ENCODE measurements at places on chromosomes 11 and 22.

DNA sequence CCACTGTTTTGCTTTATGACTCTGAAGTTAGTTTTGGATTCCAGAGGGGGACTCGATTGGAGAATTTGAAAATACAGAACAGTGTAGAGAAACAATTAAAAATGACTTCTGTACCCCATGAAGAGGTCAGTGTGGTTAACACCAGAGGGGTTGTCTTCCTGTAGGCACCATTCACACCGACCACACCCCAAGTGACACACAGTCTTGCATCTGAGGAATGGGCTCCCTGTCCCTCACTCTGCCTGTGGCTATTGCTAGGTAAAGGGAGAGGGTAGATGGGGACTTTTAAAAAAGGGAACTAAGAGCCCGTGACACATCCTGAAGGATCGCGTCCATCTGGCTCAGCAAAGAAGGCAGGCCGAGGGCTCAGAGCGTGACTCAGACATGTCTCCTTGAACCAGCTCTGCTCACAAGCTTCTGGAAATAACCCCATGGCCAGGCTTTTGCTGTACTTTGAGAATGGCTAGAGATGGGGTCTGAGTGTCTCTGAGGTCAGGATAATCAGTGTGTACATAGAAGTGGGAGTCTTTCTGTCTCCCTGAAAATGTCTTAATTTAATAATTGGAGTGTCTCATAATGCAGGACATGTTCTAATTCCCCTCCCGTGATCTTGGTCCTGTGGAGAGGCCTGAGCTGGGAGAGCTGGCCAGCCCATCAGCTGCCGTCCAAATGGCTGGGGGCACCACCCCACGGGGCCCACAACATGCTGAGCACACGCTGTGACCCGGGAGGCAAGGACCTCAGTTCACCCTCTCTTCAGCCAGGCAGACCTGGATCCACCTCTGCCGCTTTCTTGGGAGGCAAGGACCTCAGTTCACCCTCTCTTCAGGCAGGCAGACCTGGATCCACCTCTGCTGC lies 39.3 kb downstream of the SGSM1 start:
- no peak for DNase-seq

GRCh38 chr11:15099267-15099666 lies 15.5 kb upstream of the INSC start:
- DNase-seq, result no peak

DNA sequence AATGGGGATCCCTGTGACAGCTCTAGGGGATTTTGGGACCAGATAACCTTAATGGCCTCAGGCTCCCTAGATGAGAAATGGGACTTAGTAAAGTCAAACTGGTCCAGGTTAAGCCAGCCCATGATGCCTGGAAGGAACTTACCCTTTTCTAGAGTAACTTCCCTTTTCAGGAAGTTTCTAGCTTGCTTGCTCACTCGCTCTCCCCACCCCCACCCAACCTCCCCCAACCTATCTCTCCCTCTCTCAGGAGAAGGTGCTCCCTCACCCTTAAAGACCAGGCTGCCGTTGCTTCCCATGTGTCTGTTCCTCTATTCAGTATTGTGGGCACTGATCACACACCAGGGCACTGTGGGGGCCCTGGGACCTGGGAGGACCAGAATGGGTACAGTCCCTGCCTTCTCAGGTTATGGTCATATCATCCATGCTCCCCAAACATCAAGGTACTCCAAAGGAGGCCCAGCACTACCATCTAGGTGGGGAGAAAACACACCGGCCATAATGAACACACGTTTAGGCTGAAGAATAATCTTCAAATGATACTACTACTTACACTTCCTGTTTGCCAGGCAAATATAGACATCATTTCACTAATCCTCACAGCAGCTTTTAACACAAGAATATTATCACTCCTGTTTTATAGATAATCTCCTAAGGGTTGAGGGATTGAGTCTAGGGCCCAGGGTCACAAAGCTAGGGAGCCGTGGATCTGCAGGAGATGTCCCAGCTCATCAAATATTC lies 18.2 kb downstream of the KCNQ1OT1 start:
- DNase-seq, result no peak

- DNase-seq, result no peak
Observed at GRCh38 chr11:98616098-98616655, 404.6 kb upstream of the CNTN5 start.

DNA sequence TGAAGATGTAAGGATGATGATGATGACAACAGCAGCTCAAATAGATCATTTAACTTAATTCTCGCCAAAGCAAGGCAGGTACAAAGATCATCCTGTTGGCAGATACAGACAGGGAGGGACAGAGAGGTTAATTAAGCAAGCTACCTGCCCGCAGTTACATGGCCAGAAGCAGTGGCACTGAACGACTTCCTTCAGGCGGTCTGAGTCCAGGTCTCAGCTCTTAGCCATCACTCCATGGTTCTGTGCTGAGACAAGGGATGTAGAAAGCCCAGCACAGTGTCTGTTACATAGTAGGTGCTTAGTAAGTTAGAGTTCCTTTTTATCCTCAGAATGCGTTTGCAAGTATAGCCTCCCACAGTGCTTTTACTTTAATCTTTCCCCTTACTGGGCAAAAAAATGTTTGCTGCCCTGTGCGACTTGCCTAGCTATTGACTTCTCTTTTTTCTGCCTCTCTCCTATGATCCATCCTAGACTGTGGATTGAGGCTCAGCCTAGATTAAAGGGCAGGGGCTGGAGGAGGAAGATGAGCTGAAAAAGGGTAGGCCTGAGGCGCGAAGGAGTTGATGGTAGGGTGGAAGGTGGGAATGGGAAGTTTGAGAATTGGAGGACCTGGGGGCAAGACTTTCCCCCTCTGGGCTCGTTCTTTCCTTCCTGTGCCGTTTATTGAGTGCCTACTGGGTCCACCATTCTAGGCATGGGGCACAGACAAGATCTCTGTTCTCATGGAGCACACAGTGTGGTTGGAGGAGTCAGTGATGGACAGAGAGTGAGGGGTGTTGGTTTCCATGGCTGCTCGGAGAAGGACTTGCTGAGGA lies 108.2 kb upstream of the OR4B1 start:
- DNase-seq, result no peak

- DNase-seq, result no peak
Observed at GRCh38 chr11:10314199-10315072, 9.6 kb downstream of the ADM start.

DNA sequence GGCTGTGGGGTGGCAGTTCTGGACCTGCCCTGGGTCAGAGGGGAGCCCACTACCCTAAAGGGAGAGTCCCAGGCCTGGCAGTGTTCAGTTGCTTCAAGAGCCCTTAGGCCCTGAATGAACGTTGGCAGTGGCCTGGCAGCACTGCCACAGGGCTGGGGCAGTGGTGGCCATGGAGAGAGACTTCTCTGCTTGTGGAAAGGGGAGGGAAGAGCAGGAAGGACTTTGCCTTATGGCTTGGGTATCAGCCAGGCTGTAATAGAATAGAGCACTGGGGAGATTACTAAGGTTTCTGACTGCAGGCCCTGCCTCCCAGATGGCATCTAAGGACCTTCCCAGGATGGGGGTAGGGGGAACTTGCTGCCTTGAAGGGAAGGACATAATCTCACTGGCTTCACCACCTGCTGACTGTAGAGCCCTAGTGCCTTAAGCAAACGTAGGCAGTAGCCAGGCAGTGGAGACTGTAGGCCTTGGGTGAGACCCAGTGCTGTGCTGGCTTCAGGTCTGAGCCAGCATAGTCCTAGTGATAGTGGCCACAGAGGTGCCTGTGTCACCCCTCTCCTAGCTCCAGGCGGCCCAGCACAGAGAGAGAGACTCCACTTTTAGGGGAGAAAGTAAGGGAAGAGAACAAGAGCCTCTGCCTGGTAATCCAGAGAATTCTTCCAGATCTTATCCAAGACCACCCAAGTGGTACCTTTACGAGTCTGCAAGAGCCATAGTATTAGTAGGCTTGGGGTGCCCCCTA lies 27.6 kb downstream of the PLA2G6 start:
- no peak for DNase-seq

DNA sequence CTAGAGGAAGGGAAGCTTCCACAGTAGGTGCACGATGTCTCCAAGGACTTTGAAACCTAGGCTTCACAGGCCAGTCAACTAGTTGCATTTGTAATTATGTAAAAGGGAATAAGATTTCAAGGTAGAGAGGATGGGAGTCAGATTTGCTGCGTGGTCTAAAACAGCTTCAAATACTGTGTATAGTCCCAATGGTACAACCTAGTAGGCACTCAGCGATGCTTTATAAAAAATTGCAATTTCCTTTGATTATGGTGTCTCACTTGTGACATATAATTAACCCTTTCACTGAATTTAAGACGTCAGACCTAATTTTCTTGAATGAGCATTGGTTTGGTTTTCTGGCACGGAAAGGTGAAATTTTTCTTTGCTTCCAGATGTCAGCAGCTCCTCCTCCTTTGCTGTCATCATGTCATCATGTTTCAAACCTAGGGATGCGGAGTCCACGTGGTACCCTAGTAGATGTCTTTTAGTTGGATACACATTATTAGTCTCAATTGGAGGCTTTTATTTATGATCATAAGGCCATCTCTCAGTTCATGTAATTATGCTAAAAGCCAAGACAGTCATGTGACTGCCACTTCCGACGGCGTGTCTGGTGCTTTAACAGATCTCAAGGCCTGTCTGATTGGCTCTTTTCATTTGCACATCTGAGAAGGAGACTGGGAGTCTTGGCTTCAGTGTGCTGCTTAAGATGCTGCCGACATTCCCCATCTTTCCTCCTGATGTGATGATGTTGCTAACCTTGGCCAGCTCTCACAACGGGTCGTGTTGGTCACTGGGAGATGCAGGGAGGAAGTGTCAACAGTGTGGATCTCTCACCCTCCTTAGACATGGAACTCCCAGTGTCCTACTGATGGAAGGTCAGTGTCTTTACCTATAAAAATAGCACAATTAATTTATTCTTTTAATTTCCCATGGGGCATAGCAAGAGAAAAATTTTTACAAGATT lies 134.0 kb downstream of the HIPK3 start:
- DNase-seq, result no peak

- no peak for DNase-seq
Observed at GRCh38 chr11:96303980-96304379, 39.0 kb downstream of the MAML2 start.

DNA sequence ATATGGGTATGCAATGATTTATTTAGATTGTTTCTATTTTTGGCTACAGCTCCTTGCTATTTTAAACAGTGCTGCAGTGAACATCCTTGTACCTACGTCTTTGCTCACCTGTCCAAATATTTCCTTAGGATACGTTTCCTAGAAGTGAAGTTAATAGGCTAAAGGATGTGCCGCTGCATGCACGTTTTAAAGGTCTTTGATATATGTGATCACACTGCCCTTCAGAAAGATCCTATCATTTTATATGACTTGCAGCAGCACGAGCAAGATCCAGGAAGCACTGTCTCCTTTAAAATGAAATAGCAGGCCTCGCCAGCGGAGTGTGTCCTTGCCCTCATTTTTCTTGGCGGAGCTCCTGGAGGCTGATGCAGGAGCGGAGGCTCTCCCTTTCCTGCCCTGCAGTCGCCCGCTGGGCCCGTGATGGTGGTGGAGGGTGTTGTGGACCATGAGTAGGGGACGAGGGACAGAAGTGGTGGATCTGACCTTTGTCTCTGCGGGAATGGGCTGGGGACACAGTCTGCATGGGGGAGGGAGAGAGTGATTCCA lies 19.4 kb downstream of the RPS6KA4 start:
- DNase-seq, result no peak

GRCh38 chr11:91984033-91984584 lies 240.5 kb upstream of the FAT3 start:
- no peak for DNase-seq

DNA sequence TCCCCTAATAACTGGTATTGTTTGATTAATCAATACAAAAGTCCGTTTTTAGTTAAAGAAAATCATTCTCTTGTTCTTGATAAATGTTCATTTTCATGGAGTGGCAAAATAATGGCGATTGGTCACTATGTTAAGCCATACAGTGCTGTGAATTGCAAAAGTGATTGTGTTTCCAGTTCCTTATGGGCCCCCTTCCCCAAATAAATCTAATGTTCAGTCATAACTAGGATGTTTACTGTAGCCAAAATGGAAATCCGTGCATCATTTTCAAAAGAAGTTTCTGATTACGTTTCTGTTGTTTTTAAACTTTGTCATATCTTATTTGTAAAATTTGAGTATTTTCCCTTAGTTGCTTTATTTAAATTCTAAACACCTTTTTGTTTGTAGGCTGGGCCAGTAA lies 845 bp downstream of the RBM7 start:
- DNase-seq, result no peak

Data from GM18507 (cell line).